NCI-H1694 (cell line): ENCODE measurements at places on chromosomes 2 and 18.

DNA sequence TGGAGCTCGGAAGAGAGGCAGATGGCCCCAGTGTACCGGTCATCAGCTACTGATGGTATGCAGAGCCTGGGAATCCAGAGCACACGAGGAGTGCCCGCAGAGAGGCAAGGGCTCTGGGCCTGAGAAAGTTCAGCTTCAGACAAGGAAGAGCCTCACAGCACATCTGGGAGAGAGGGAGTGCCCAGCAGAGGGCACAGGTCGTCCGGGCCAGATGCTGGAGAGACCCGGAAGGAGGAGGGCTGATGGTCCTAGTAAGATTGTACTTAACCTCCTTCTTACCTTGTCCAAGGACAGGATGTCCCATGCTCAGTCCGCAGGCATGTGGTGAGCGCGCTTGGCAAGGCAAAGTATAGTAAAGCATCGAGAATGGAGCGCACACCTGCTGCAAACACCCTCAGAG, 24.4 kb upstream of the CHMP1B start:
- DNase-seq = no peak

DNA sequence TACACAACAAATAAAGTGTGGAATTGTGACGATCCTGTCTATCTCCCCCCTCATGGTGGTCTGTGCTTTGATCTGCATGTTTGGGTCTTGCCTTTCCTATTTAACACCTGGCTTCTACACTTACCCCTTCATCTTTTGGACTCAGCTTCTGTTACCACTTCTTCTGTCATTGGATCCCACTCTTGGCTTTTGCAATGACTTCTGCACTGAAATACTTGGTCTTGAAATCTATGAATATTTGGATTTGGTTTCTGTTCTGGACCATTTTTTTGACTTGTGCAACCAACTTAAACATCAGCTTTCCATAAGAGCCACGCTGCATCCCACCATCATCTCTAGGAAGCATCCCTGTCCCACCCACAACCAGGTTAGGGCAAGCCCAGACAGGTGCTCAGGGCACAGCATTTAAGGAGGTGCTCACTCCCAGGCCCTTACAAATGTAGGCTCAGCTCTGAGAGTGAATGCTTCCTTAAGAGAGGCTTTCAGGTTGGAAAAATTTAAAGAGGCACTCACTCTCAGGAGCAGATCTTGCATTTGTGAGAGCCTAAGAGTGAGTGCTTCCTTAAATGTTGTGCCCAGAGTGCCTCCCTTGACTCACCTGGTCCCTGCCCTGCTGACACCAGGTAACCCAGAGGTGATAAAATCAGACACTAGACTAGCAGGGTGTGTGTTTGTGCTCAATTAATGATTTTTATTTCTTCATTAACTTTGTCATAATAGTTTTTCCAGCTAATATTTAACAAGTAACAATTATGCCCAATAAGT, 124.5 kb upstream of the SH3BP4 start:
- DNase-seq = no peak

GRCh38 chr18:9348079-9348671, 13.6 kb downstream of the TWSG1 start:
- no peak for DNase-seq

DNA sequence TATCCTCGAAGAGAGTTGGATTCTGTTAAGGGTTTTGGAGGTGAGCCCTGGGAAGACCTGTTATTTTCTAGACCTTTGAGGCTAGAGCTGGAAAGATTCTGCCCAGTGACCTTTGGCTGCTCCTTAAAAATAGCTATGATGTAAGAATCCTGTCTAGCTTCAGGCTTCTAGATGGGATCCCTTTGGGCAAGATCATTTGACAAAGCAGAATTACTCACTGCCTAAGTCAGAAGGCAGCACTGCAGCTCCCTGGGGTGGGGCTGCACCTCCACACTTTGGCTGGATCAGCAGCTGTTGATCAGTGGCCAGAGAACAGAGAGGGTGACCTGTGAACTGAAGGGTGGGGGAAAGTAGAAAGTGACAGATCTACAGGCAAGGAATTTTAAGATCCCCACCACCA, 103.8 kb downstream of the ASAP2 start:
- DNase-seq = no peak

GRCh38 chr2:25420820-25421237, 79.1 kb upstream of the DNMT3A start:
- DNase-seq = no peak

DNA sequence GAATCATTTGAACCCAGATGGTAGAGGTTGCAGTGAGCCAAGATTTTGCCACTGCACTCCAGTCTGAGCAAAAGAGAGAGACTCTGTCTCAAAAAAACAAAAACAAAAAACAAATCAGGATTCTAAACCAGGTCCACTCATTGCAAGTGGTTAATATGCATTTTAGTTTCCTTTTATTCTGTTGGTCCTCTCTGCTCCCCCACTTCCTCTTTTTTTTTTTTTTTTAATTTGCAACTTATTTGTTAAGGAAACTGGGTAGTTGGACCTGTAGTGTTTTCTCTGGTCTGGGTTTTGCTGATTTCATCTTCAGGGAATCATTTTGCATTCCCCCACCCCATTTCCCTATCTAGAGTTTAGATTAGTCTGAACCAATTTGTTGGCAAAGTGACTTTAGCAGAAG, 14.0 kb downstream of the FER1L5 start:
- no peak for DNase-seq

- no peak for DNase-seq
Measured at GRCh38 chr2:165827016-165827920, 33.2 kb upstream of the GALNT3 start.

DNA sequence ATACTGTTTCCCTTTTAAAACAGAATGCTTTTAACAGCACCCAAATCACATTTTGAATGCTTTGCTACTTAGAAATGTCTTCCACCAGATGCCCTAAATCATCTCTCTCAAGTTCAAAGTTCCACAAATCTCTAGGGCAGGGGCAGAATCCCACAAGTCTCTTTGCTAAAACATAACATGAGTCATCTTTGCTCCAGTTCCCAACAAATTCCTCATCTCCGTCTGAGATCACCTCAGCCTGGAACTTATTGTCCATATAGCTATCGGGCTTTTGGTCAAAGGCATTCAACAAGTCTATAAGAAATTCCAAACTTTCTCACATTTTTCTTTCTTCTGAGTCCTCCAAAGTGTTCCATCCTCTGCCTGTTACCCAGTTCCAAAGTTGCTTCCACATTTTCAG, 1374.5 kb upstream of the NXPH2 start:
- no peak for DNase-seq

GRCh38 chr2:46803547-46803878, 112.1 kb downstream of the MCFD2 start:
- DNase-seq = no peak

- peak; percentile 42 for DNase-seq
Measured at GRCh38 chr2:119598596-119599263, 54.5 kb downstream of the CFAP221 start.

- DNase-seq = no peak
Measured at GRCh38 chr2:136164280-136164776, 46.4 kb upstream of the CXCR4 start.

- DNase-seq = no peak
Measured at GRCh38 chr2:227848586-227848985, 22.8 kb upstream of the DAW1 start.

- no peak for DNase-seq
Measured at GRCh38 chr2:18349421-18349820, 211.0 kb downstream of the RDH14 start.

DNA sequence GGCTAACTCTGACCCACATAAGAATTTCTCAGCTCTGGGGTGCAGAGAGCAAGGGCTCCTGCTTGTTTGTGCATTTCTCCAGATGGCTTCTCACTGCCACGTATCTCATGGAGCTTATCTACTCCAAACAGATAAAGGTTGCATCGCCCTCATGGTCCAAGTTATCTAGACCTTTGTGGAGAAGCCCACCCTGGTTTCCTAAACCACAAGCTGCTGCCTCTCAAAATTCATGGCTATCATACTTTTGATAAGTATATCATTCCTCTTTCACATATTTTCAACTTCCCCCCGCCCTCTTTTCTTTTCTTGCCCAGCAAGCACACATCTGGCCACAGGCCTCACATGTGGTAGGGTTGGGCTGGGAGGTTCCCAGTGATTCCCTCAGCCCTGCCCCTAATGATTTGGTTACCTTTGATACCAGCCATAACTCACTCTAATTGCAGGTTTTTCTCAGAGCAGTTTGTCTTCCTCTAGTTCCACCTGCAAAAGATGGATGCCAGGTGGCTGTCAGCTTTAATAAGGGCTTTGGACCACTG, 146.0 kb downstream of the RHBDD1 start:
- no peak for DNase-seq

- DNase-seq = no peak
Measured at GRCh38 chr2:162215162-162215561, 28.1 kb downstream of the FAP start.

- no peak for DNase-seq
Measured at GRCh38 chr2:190970873-190971506, 43.0 kb downstream of the STAT1 start.

- DNase-seq = no peak
Measured at GRCh38 chr2:163828771-163829170, 93.0 kb upstream of the FIGN start.

DNA sequence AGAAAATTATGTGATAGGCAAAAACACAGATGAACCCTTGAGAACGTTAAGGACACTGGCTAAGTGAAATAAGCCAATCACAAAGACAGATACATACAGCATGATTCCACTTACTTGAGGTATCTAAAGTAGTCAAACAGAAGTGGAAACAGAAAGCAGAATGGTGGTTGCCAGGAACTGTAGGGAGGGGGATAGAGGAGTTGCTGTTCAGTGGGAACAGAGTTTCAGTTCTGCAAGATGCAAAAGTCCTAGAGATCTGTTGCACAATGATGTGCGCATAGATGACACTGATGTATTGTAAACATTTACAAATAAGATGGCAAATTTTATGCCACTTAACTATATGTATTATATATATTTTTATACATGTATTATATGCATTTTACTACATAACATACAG, 59.7 kb downstream of the POLE4 start:
- no peak for DNase-seq

DNA sequence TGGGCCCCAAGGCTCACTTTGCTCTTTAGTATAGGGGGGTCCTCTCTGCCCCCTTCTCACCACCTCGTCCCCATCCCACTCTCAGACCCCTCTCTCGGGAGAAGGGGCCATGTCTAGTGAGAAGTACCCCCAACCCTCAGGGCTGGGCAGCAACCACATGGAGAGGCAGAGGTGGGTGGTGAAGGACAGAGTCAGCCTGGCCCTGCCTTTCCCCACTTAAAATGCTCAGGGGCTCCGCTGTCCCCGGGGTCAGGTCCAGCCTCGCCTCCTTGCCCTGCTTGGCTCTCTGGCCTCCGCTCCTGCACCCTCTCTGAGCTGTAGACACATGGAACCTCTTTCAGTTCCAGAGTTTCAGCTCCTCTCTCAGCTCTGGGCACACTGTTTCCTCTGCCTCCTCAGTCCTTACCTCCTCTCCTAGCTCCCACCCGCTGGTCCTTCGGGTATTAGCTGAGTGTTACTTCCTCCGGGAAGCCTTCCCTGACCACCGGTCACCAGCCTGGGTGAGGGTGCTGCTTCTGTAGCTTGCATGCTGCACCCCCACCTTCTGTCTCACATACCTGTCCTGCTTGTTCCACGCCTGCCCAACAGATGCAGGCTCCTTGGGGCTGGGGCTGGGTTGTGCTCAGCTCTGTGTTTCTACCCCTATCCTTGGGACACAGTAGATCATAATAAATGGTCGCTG, 79.5 kb upstream of the OTOF start:
- no peak for DNase-seq

DNA sequence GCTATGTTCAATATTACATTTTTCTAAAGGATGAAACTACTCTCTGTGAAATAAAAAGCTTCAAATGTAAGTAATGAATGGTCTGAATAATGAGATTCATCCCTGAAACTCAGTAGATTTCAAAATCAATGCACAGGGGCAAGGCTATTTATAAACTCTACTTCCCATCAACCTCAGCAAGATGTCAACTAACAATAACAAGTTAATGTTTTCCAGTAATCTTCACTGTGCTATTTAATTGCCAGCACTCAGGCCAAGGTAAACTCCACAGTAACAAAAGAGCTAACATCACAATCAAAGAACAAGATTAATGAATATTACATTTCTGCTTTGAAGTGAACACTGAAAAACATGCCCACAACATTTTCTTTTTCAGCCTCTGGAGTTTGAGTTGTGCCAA, 144.3 kb upstream of the ZFP36L2 start:
- DNase-seq = no peak
